ENCODE measurements at places on chromosomes 13 and 19. TPM values are rescaled to one million over a fixed set of nuclear protein-coding genes. Genes with fewer than 3 reads are reported as not detected.

GRCh38 chr19:48469289-48469881 lies at the start of gene CYTH2:
Gene CYTH2 (plus strand): TSS chr19:48469369. CDS start chr19:48469508, 139 bp downstream.
- DNase-seq: peak; percentile 81

DNA sequence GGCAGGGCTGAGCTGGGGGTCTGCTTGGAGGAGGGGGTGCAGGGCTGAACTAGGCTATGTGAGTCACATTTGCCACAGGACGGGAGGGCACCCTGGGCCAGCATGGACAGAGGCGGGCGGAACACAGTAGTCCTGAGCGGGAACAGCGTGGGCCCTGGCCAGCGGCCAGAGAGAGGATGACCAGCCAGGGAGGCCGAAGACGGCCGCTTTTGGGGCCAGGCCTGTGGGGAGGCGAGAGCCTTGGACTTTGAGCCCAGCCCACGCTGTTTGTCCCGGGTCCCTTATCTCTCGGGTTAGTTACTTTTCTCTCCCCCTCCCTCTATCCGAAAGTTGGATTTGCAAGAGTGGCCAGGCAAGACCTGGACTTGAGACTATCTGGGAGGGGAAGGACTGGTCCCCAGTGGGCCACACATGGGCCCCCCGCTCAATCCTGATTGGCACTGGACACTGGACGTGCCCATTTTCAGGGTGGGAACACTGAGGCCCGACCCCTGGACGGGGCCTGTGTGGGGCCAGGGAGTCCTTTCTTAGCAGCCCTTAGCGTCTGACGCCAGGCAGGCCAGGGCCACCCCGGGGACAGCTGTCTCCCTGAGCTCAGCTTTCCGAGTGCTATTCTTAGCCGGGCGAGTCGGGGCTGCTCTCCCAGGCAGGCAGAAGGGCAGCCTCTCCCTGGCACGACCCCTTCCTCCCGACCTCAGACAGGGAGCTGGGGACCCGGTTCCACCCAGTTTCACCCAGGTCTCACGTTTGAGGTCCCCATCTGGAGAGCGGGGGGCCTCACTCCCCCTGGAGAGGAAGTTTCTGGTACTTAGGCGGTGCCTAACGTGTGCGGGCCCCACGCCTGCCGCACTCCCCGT lies 833 bp downstream of the GAMT start:
- peak; percentile 97 for DNase-seq

Gene HDGFL2
- 16.8 TPM for total RNA-seq

Gene SYNE4
- total RNA-seq: 6.5 TPM

DNA sequence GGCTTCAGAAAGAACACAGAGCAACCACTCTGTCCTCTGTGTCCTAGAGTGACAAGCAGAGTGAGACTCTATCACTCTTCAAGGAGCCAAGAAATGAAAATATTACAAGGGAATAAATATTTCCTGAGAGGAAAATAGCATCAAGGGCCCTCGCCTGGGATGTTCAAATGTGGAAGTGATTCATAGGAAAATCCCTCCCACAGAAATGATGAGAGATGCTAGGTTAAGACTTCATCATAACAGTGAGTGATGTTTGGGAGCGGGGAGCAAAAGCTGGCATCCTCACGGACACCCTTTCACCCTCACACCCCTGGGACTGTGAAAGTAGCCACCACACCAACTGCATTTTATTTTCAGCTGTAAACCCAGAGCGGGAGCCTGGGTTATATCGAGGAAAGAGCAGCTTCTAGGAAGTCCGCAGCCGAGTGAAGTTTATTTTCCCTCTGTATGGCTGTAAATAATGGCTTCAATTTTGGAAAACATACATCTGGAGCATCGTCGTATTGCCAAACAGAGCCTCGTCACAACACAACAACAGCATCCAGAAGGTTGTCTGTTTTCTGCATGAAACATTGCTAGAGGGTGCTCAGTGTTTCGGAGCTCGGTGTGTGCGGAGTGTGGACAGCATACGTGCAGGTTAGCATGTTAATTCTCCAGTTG lies 54.8 kb downstream of the DLEU7 start:
- DNase-seq: no peak

Gene DIRAS1
- 0.10 TPM for total RNA-seq
